ENCODE measurements at places on chromosomes 6 and 20. TPM values are rescaled to one million over a fixed set of nuclear protein-coding genes. Genes with fewer than 3 reads are reported as not detected.

The SLC32A1 gene
- total RNA-seq: not detected

The IMPG1 gene
- not detected for total RNA-seq

The PLCB4 gene
- 16.9 TPM for total RNA-seq

The RIN2 gene
- total RNA-seq: 69.8 TPM

The GTSF1L gene
- total RNA-seq: not detected

The ESR1 gene
- 2.2 TPM for total RNA-seq

The OPRL1 gene
- total RNA-seq: 7.4 TPM

The MAPK13 gene
- total RNA-seq: 41.4 TPM

The ANKRD66 gene
- not detected for total RNA-seq

The RAD21L1 gene
- total RNA-seq: 0.11 TPM

The COL11A2 gene
- 0.63 TPM for total RNA-seq

The DEFB132 gene
- not detected for total RNA-seq

The ZNF334 gene
- 0.58 TPM for total RNA-seq

The TNFRSF6B gene
- 41.6 TPM for total RNA-seq

The FLRT3 gene
- total RNA-seq: 2.6 TPM

The VIP gene
- total RNA-seq: not detected

The FOXQ1 gene
- total RNA-seq: 7.5 TPM

The GGT7 gene
- total RNA-seq: 1.5 TPM

The SEL1L2 gene
- not detected for total RNA-seq

The CHRNA4 gene
- not detected for total RNA-seq

The CAGE1 gene
- not detected for total RNA-seq

The AIF1 gene
- not detected for total RNA-seq

The FUT9 gene
- total RNA-seq: not detected

The TRIM15 gene
- total RNA-seq: not detected

The CLIC5 gene
- not detected for total RNA-seq

The ARMH2 gene
- total RNA-seq: not detected

The PDE7B gene
- not detected for total RNA-seq

The TMEM200A gene
- total RNA-seq: 0.40 TPM

The PRICKLE4 gene
- total RNA-seq: 1.7 TPM

The PET117 gene
- 31.2 TPM for total RNA-seq

The MEP1A gene
- total RNA-seq: not detected

The JPH2 gene
- total RNA-seq: 15.5 TPM

The PDYN gene
- total RNA-seq: not detected

The COL21A1 gene
- 1.0 TPM for total RNA-seq

The SPATS1 gene
- not detected for total RNA-seq
